NCI-H1436 treated with DMSO at 0.1 percent for 48 hours (cell line): ENCODE measurements at places on chromosomes 3 and 15.
A peak's percentile ranks its signal among the peaks of the same experiment; 100 is the strongest.

DNA sequence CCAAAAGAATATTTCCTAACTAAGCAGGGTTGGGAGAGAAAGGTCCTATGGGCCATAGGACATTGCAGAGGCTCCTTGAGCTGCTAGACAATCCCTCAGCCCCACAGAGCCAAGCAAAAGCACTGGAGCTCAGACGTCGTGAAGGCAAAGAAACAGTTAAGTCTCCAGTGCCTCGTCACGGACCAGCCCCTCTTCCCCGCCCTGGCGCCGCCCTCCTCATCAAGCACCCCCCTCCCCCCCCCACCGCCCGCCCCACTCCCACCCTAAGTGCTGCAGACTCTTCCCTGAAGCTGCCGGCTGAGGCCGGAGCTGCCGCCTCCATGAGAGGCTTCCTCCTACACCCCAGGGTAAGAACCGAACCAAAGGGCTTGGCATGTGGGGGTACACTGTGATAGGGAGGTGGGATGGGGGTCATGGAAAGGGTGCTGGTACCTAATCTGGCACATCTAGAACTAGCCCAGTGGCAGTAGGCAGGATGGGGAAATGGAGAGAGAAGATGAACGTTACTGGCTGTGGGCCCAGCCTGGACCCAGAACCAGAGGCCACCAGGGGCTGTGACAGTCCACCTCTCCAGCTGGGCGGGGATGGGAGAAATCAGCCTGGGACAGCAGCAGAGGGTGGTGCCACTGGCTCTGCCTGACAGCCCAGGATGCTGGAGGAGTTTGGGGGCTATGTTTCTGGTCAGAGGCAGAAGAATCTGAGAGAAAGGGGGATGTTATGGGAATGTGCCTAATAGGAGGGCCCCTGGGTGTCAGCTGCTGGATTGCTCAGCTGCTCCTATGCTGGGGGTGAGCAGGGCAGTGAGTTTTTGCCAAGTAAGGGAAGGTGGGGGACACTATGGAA is at the start of gene MAP1A:
Gene MAP1A, plus strand, starts transcription at position 255 of the 843 bp plus-strand sequence. CDS start 3,866 bp downstream, outside the sequence.
- peak; percentile 27 for DNase-seq

DNA sequence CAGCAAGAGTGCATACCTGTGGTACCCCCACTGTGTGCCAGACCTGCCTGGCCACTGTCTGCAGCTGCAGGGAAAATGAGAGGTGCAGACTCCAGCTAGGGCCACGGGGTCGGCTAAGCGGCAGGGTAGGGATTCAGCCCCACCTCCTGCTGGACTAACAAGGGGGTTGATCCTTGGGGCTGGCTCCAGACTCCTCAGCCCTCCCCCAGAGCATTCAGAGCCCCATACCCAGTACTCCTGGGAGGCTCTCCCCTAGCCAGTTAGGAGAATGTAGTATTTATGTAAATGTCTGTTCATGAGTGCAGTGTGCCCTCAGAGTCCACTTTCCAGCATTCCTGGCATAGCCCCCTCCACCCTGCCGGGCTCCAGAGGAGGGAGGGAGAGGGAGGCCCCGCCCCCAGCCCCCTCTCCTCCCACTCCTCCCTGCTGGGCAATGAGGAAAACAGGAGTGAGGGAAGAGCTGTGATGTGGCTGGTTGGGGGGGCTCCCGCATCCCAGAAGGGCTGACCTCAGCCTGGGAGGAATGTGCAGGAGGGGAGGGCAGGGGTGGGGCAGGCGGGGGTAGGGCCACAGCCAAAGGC is 4.5 kb upstream of the SEMA3B start:
- DNase-seq, result no peak

DNA sequence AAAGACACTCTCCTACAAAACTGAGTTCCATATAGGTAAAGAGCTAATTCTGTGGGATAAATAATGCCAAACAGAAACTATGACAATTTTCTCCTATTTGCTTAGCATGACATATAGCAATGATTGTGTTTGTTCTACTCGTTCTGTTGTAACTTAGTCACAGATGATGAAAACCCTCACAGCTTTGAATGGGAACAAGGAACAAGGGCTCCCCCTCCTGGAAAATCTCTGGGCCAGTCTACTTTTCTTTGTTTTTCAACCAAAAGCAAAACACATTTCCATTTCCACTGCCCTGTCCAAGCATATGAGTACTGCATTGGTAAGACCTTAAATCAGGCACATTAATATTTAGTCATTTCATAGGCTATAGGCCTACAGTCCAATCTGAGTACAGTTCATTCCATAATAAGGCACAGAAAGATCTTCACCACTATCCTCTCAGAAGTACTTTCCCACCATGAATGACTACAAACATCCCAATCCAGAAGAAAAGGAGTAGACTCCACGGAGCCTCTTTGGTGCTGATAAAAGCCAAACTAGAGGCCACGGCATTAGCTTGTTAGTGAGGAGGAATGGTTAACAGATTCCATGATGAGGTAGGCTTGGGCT is 67.1 kb downstream of the ATP8B4 start:
- DNase-seq, result no peak

DNA sequence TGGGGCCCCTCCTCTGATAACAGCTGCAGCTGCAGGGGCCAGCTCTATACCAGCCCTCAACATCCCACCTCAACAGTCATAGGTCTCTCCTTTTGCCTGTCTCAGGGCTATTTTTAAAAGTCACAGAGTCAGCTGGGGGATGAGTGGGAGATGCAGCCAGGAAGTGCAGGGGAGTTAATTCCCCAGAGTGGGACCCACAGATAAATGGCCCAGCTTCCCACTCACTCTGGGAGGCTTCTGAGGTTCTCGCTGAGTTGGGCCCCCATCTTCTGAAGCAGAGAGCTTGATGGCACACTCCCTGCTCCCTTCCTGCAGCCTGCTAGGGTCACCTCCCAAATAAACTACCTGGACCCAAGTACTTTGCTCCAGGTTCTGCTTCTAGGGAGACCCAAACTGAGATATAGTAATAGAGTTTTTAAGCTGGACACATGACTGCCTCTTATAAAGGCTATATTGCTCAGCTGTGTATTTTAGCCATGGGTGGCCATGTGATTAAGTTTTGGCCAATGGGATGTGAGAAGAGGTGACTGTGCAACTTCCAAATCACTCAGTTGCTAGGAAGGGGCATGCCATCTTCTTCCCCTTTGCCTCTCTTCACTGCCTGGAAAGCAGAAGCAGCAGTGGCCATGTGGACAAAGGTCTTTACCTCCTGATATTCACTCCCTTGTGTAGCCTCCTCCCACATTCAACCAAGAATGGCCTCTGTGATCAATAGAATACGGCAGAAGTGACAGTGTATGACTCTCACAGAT is 15.5 kb upstream of the VIPR1 start:
- no peak for DNase-seq

- no peak for DNase-seq
Observed at GRCh38 chr15:38216763-38217162, 35.9 kb upstream of the SPRED1 start.

- no peak for DNase-seq
Observed at GRCh38 chr15:93028632-93029213, 60.3 kb downstream of the RGMA start.

GRCh38 chr15:90869140-90869541 is 753 bp downstream of the FURIN start:
- DNase-seq, result no peak

DNA sequence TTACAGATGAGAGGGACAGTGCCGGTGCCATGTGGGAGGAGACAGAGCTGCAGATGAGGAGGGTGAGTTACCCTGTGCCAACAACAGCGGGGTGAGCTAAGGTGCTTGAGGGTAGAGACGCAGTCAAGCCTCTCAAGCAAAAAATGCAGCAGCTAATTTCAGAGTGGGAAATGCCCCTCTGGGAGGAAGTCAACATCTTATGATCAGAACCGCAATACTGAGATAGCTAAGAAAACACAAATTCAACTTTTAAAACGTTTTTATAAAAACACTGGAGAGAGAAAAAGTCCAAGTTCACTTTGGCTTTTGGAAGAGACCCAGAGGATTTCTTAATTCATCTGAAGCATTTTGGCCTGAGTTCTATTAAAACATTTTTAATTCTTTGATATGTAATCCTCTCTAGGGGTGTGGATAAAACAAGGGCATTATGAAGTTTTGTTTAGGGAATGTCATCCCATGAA is 319.2 kb downstream of the SLC9A9 start:
- peak; percentile 12 for DNase-seq

DNA sequence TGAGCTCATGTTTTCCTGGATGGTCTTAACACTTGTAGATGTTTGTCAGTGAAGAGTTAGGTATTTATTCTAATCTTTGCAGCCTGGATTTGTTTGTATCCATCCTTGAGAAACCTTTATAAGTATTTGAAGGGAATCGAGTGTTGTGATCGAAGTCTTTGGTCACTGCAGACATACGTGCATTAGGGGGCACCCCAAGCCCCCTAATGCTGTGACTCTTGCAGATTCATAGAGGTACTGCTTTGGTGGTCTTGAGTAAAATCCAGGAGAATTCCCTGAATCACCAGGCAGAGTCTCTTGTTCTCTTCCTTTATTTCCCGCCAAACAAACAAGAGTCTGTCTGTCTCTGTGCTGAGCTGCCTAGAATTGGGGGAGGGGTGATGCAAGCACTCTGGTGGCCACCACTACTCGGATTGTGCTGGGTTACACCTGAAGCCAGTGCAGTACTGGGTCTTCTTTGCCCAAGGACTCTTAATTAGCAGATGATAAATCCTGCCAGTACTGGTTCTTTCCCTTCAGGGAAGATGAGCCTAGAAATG is 170.5 kb upstream of the POU1F1 start:
- DNase-seq, result no peak

GRCh38 chr3:180329187-180329586 is 272.8 kb upstream of the TTC14 start:
- no peak for DNase-seq

DNA sequence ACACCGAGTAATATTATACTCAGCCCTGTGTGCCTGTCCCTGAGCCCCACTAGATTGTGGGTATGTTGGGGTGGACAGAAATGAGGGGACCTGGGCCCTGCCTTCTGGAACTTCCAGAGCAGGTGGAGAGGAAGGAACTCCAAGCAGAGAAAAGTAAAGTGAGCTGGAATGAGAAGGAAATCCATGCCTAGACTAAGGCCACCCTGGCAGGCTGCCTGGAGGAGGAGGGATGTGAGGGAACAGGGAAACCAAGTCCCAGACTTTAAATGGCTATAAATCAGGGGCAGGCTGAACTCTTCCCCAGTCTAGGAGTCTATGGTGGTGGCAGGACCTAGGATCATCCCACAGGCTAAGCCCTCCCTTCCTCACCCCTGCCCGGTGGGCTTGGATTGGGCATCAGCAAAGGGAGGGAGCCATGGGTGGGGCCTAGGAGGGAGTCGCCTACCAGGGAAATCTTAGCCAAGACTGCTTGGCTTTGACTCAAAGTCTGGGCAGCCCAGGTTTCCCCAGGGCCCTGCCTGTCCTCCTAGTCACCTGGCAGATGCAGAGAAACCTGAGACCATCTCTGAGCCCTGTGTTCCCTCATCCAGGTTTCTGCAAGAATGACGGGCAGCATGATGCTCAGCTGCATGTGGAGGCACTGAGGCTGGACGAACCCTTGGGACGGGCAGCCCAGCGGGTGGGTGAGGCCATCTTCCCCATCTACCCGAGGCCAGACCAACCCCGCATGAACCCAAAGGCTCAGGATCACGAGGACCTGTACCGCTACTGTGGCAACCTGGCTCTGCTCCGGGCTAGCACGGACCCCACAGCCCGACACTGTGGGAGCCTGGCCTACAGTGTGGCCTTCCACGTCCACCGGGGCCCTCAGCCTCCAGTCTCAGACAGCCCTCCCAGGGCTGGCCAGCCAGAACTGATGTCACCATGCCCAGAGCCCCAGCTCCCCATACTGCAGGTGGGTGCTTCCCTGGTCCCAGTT is 15.6 kb upstream of the STRA6 start:
- DNase-seq, result peak; percentile 24

DNA sequence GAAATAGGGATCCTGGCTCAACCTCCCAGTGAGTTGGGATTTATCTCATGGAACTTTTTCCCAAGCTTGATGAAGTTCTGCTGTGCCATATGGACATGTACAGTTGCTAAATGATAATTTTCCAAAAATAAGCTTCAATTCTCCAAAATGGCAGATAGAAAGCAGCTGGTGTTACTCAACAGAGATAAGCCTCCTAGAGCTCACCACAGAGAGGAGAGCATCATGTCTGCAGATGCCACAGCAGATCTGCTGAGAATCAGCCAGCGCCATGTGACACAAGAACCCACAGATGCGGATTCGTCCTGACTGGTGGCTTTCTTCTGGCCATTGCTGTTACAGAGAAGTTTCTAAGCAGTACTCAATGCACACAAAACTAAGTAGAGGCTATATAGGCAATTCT is 50.6 kb downstream of the AGTR1 start:
- DNase-seq, result no peak

GRCh38 chr3:25751725-25752124 is 31.5 kb downstream of the NGLY1 start:
- no peak for DNase-seq

DNA sequence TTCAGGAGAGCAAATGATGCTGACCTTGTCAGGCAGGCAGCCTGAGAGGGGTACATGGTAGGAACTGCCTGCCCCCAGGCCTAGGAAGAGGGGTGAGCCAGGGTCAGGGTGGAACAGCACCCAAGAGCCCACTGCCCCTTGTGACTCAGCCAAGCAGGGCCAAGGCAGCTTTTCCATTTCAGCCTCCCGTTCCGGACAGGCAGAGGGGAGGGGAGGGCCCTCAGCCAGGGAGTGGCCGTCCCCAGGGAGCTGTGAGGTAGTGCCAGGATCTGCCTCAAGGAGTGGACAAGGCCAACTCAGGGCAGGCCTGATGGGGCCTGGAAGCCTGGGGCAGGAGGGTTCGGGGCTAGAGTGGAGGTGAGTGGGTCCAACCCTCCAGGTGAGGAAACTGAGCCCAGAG is 5.1 kb upstream of the ANKRD63 start:
- DNase-seq, result no peak

DNA sequence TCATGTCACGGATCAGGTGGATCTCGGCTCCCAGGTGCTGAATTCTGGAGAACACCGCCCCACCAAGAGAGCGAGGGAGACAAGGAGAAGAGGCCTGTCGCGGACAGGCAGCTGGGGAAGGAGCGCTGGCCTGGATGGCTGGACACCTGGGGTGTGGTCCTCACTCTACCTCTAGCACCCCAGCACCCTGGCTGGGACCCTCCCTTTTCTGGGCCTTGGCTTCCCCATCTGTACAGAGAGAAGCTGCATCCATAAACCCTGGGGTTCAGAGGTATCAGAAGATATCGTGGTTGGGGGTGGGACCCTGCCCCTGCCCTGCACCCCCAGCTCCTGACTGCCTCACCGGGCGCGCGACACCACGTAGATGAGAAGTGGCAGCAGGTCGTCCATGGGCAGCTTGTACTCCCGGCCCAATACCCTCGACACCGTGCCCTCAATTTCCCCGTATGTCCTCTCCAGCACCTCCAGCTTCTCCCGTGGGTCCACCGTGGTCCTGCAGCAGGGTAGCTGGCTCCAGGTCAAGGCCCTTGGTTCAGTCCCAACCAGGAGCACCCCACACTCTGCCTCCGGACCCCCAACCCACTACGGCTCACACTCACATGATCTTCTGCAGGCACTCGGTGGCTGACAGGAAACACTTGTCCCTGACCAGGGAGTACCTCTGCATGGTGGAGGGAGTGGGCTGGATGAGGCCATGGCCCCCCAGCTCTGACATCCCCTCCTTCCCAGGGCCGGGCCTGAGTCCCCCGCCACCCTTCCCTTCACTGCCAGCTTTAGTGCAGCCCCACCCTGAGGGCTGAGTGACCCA is 21.7 kb downstream of the ALS2CL start:
- DNase-seq, result no peak

- no peak for DNase-seq
Observed at GRCh38 chr15:84082739-84083138, 152.8 kb upstream of the GOLGA6L4 start.
